Caudate nucleus (tissue), 63 donors: ENCODE measurements at places on chromosomes 4 and X.

DNA sequence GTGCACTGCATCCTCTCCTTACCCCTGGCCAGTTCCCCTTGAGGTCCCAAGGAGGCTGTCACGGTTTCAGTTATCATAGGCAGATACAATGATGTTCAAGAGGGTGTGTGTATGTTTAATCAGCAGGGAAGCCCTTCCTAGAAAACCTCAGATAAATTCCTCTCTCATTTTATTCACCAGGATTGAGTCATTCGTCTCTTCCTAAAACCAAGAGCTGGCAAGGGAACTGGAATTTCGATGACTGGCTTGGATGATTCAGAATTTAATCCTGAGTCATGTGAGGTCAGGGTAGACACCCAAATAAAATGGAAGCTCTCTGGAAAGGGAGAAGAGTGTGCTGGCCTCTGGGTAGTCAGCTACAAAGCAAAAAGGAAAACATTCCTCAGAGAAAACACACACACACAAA is 106.2 kb upstream of the RAPGEF2 start:
- no peak for DNase-seq

- no peak for DNase-seq
Observed at GRCh38 chr4:111228396-111228795, 605.5 kb upstream of the PITX2 start.

GRCh38 chr4:155590796-155591585 is 75.7 kb upstream of the GUCY1A1 start:
- no peak for DNase-seq

DNA sequence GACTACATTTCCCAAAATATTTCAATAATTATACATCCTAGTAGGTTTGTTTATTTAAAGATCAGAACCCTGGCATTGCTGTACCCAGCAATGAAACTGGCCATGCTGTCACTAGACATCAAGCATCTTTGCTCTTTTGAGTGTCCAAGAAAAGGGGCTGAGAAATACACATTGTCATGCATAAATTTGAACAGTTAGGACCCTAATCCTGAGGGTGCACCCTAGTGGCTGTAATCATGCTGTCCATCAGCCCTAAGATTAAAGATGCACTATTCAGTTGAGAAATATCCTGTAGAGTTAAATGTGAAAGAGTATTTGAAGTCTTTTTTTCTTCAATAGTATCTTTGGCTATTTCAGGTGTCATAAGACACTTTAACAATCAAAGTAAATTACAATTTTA is 108.8 kb downstream of the NFKB1 start:
- no peak for DNase-seq

- no peak for DNase-seq
Observed at GRCh38 chr4:162661913-162662312, 498.1 kb upstream of the FSTL5 start.

GRCh38 chr4:3880615-3881120 is 114.5 kb downstream of the ADRA2C start:
- peak; percentile 66 for DNase-seq

GRCh38 chrX:27751976-27752375 is 55.8 kb upstream of the MAGEB10 start:
- no peak for DNase-seq

DNA sequence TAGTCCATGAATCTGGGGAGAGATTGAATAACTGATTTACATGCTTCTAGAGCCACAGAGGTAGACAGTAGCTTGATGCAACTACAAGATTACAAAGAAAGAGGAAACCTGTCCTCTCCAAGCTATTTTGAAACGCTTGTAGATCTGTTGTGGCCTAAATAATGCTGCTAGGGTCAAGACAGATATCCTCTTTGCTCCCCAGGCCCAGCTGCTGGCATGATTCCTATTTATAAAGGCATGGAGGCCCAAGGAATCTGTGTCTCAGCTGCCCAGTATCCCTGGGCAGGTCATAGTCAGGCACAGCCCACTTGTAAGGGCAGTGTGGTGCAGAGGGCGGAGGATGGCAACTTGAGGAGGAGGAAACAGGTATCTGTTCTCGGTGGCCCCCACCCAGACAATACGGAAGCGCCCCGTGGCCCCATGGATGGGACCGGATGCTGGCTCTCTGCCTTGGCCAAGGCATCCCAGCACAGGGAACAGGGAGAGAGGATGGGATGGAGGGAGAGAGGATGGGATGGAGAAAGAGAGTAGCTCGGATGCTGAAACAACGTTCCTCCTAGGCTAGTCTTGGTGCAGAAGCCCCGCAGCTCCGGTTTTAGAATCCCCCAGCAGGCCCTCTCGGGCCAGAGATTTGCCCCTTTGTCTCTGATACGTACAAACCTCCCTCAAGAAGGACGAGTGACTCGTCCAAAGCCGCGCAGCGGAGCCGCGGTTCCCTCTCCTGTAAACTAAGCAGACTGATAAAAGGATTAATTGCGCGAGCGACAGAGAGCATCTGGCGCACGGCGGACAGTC is 767 bp upstream of the SMIM20 start:
- DNase-seq: no peak

DNA sequence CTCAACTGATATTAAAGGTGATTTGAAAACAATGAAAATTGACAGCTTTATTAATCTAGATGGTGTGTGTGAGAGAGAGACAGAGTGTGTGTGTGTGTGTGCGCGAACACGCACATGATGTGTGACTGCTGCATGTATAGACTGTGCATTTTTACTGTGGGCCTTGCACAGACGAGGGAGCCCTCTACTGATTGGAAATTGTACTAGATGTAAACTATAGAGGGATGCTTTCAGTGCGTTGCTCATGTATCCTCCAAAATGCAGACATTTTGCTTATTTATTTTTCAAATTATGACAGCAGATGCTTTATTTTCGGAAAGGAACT is 168.4 kb upstream of the GK2 start:
- no peak for DNase-seq

GRCh38 chr4:77100234-77100633 is 24.4 kb upstream of the CCNI start:
- no peak for DNase-seq

- DNase-seq: peak; percentile 11
Observed at GRCh38 chr4:77193511-77194102, 36.6 kb downstream of the CCNG2 start.

GRCh38 chr4:48578132-48578968 is 88.3 kb downstream of the ZAR1 start:
- DNase-seq: peak; percentile 30

DNA sequence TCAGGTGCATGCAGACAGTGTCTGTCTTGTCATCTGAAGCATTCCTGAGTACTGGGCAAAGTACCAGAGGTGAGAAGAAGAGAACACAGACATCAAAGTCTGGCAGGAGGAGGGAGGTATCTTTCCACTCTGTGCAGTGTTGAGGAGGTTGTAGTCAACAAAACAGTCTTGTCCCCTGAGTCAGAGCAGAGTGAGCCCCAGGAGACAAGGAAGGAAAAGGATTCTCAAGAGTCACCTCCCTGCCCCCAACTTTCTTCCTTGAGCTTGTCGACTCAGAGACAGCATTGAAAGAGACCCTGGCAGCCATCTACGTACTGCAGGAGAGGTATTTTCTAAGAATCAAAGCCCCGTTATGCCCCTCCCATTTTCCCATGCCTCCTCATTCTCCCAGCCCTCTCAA is 4.4 kb upstream of the SRPX start:
- no peak for DNase-seq

DNA sequence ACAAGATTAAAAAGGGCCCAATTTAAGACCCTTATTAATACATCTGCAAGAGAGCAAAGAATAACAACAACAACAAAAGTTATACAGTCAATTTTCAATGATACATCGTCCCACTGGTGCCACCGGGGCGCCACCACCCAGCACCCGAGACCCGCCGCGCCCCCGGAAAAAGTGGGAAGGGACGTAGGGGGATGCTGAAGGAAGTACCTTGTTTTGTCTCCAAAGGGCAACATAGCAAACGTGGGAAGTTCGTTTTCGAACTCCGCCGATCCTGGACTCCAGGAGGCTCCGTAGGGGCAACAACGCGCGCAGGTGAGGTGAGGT is 1.7 kb downstream of the PDE5A start:
- DNase-seq: no peak

- no peak for DNase-seq
Observed at GRCh38 chr4:6472387-6473263, at the start of gene PPP2R2C. Gene PPP2R2C (minus strand): TSS chr4:6472614. CDS start chr4:6472229, 385 bp downstream.

DNA sequence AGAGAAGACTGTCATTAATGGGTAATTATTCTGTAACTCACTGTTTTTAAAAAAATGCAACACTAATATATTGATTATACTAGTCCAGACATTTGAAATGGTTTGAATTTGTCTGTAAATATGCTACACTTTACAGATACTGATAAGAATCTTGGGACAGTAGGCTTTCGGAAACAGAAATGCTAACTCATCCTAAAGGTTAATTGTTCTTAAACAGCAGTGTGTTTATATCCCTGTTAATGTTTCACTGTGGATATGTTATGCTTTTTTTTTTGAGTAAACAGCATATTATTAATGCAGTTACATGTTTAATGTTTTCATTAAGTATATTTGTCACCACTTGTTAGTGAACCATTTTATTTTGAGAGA is 31.4 kb downstream of the EXOC1 start:
- no peak for DNase-seq

DNA sequence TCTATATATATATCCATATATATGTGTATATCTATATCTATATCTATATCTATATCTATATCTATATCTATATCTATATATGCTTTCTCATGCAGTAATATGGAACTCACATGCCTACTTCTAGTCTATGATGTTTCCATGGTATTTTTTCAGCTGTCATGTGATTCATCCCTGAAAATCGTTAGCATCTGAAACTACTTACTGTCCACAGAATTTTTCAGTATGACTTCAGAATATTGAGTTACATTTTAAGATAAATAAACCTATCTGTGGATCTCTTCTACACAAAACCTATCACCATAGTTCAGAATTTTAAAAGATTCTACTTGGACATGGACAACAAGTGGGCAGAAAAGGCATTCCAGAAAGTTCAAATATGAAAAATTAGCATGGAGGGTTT is 855.1 kb upstream of the INTU start:
- no peak for DNase-seq

DNA sequence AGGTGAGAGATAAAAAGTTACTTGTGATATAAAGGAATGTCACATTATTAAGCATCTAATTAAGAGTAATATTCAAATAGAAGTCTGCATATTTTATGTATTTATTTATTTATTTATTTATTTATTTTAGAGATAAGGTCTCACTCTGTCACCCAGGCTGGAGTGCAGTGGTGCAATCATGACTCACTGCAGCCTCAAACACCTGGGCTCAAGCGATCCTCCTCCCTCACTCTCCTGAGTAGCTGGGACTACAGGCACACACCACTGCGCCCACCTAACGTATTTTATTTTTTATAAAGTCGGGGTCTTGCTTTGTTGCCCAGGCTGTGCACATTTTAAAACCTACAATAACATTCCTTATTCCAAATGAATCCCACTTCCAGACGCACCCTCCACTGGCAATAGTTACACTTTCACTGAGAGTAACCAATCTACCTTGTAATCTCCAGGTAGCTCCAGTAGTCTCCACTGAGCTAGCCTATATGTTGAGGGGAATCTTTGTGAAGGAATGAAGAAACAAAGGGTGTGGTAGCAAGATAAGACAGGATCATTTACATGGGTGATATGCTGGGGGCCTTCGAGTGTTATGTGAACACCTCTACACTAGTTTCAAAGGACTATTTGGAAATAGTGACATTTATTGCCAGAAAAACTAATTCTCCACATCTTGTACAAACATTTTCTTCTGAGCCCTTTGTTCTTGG is 11.9 kb downstream of the SH3D19 start:
- no peak for DNase-seq

DNA sequence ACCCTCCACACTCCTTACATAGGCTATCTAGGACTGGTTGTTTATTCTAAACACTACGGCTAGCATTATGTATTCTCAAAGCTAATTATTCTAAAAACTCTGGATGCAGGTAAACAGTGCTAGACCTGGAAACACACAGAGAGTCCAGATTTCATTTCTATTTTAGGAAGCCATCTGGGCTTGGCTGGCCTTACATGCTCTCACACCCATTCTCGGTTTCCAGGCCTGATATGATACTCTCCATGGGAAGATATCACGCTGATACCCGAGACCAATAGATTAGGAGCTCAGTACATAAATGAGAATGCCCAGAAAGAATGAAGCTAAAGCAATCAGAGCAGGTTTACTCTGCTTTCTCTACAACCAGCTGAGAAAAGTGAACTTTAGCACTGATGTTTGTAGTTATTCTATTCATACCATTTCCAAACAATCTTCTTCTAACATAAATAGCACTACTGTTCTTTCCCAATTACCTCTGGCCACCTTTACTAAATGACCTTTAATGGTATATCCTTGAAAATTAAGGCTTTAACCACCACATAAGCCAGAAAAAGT is 973.3 kb downstream of the PCDH18 start:
- no peak for DNase-seq

- DNase-seq: no peak
Observed at GRCh38 chr4:183903021-183903760, 1.9 kb upstream of the STOX2 start.

DNA sequence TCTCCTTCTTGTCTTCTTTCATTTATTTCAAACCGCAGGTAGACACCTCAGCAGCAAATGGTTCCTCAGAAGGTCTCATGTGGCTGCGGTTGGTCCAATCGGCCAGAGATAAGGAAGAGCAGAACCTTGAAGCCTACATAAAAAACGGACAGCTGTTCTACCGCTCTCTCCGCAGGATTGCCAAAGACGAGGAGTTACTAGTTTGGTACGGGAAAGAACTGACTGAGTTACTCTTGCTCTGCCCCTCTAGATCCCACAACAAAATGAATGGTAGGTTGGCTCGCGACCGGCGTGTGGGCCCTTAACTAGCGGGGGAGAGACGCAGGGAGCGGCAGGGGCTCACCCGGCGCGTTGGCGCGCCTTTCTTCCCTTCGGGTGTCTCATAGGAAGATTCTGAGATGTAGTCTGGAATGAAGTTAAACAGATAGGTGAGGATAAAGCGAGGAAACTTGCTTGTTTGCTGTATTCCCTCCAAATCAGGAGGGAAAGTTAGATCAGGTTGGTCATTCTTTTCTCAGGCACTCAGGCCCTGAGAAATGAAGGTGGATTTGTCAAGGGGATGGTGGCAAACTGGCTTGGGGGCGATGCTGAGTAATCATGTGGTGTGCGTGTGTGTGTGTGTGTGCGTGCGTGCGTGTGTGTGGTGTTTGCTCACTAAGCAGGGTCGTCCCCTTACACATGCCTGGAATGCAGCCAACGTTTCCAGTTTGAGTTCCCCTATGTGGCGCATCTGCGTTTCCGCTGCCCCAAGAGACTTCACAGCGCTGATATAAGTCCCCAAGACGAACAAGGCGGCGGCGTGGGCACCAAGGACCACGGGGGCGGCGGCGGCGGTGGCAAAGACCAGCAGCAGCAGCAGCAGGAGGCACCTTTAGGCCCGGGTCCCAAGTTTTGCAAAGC is 4.2 kb downstream of the PRDM8 start:
- no peak for DNase-seq

GRCh38 chr4:71446479-71447081 is 107.8 kb downstream of the SLC4A4 start:
- DNase-seq: no peak

- peak; percentile 36 for DNase-seq
Observed at GRCh38 chr4:169269916-169270809, 593 bp downstream of the SH3RF1 start.
